ENCODE measurements at places on chromosomes 5 and 9.

DNA sequence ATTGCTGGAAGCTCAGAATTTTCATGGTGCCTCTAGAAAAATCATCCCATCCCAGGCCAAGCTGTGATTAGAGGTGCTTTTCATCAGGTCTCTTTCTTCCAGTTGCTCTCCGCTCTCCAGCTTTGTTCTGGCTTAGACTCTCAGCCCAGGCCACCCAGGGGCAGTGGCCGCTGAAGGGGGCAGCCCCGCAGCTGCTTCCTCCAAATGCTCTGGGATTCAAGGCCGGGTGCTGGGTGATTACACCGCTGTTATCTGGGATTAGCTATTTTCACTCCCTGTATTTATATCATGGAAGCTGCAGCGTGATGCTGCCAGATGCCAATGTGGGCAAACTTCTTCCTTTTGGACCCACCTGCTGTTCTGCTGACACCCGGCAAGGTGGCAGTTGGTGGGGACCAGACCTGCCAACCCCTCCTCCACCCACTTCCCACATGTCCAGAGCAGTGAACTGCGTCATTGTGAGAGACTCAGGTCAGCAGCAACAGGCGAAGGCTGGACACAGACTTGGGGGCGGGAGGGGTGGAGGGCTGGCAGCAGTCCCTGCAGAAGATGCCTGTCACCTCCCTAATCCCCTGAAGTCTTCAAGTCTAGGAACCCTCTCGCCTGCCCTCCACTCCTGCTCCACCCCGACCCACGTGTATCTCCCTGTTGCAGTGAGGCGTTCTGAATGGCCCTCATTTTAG is 33.9 kb upstream of the NKX2-5 start:
- no peak for DNase-seq

- DNase-seq: no peak
Observed at GRCh38 chr5:92674321-92674720, 906.7 kb downstream of the NR2F1-AS1 start.

GRCh38 chr5:171577042-171577758 is 157.8 kb downstream of the FGF18 start:
- DNase-seq: no peak

- DNase-seq: no peak
Observed at GRCh38 chr5:168234133-168234532, 57.3 kb upstream of the WWC1 start.

DNA sequence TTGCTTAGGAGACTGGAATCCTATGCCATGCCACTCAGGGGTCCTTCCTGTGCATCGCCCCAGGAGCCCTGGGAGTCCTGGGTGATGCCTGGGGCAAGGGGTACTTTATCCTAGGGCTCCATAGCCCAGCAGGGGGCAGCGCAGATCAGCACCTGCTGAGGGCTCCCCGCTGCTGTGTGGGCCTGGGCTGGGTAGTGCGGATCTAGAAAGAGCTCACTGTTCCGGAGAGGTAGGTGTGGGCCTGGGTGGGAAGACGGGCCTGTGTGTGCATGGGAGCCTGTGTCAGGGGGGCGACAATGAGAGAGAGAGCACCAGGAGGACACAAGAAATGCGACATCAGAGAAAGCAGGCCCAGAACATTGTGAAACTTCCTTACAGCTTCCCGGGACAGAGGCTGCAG is 11.4 kb upstream of the DAB2IP start:
- peak; percentile 23 for DNase-seq

- no peak for DNase-seq
Observed at GRCh38 chr9:8633784-8634183, 834.2 kb upstream of the DMAC1 start.

- peak; percentile 44 for DNase-seq
Observed at GRCh38 chr9:95645992-95646391, 129.2 kb upstream of the PTCH1 start.

- no peak for DNase-seq
Observed at GRCh38 chr9:68719847-68720246, 14.8 kb downstream of the PIP5K1B start.

DNA sequence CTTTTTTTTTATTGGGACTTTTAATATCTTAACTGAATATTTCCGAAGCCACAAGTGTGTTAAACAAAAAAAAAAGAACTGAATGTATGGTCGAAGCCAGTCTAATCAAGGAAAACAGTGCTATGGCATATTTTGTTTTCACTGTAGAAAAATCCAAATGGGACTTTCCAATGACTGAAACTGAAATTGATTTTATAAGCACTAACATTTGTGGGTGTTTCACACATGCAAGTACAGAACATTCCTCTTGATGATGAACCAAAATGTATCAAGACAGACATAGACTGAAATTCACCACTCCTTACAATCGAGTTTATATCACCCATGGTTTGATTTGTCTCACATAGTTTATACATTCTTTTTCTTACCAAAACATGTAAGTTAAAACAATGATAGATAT is 1026.8 kb downstream of the CDH18 start:
- DNase-seq: no peak

GRCh38 chr9:114008667-114009410 is 69.3 kb downstream of the AMBP start:
- DNase-seq: no peak

Data from fibroblast of mammary gland (primary cell).